Glutamatergic neuron (in vitro differentiated cells): ENCODE measurements at places on chromosomes 11 and 22. TPM values are rescaled to one million over a fixed set of nuclear protein-coding genes. Genes with fewer than 3 reads are reported as not detected.

- H3K27me3 ChIP-seq: peaks cover 11% of the 10 kb centered on the region
- DNase-seq: no peak
- peaks cover 29% of the 10 kb centered on the region for H3K4me1 ChIP-seq
- H3K36me3 ChIP-seq: peaks cover 4% of the 10 kb centered on the region
- peak overlapping the region; percentile 15 for H3K4me3 ChIP-seq
- H3K27ac ChIP-seq: no peak overlapping the region
Measured at GRCh38 chr11:134438542-134439537, 26.8 kb upstream of the B3GAT1 start.

DNA sequence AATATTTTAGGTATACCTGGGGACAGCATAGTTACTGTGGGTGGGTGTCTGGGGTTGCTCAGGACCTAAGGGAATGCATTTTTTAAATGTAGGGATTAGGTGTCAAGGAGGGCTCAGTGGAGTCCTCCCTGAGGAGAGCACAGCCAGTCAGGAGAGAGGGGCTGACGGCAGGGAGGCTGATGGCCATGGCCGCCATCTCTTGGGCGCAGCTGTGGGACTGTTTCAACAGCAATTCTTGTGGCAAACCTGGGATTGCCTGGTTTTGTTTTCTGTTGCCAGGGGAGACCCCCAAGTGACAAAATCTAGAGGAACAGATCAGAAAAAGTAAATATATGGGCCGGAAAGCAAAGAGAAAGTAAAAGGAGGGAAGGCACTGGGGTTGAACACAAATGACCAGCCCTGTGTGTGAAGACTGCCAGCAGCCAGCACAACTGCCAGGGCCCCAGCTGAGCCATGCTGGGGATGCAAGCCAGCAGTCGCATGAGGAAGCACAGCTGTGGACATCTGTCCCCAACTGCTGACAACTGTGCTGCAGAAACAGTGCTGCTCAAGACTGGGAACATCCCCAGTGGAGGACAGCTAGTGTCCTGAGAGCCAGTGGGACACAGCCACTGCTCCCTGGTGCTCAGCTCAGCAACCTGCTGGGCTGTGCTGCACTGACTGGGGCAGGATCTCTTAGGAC, 10.5 kb downstream of the MIF start:
- H3K36me3 ChIP-seq: peaks cover 7% of the 10 kb centered on the region
- H3K4me3 ChIP-seq: peak overlapping the region; percentile 82
- H3K27me3 ChIP-seq: peaks cover 23% of the 10 kb centered on the region
- peaks cover 48% of the 10 kb centered on the region for H3K4me1 ChIP-seq
- peak; percentile 83 for DNase-seq

DNA sequence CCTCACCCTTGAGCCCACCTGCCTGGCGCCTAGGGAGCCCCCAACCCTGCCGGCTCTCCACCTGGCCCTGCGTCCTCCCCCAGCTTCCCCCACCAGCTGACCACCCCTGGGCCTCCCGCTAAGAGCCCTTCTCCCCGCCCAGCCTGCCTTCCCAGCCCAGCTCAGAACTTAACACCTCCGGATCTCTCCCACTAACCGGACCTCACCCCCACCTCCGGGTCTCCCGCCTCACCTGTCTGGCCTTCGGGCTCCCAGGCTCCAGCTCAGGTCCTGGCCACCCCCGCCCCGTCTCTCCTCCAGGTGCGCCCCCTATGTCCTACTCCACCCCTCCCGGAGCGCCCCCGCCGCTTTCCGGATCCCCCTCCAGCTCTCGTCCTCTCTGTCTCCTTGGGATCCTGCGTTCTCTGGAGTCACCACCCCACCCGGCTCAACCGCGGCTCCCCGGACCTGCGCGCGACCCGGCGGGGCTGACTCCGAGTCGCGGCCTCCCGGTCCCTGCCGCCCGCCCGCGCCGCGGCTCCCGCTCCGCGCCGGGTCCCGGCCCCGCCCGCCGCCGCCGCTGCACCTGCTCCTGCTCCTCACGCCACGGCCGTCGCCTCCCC, at the start of gene KCNJ11:
Gene KCNJ11 (minus strand): TSS at position 51 of the 602 bp plus-strand sequence. CDS start 568 bp downstream, outside the sequence.
- peak within 1 kb of the TSS; percentile 76 for H3K4me3 ChIP-seq
- DNase-seq: no peak
- H3K4me1 ChIP-seq: peaks cover 5% of the 10 kb centered on the region
- H3K27me3 ChIP-seq: peaks cover 12% of the 10 kb centered on the region
- H3K27ac ChIP-seq: no peak within 1 kb of the TSS
- H3K36me3 ChIP-seq: no peaks in the 10 kb centered on the region

GRCh38 chr11:46465683-46466082, 74.1 kb upstream of the CHRM4 start:
- peaks cover 1% of the 10 kb centered on the region for H3K36me3 ChIP-seq
- peaks cover 13% of the 10 kb centered on the region for H3K4me1 ChIP-seq
- peaks cover 2% of the 10 kb centered on the region for H3K27me3 ChIP-seq
- DNase-seq: no peak
- no peak overlapping the region for H3K27ac ChIP-seq
- H3K4me3 ChIP-seq: no peak overlapping the region

DNA sequence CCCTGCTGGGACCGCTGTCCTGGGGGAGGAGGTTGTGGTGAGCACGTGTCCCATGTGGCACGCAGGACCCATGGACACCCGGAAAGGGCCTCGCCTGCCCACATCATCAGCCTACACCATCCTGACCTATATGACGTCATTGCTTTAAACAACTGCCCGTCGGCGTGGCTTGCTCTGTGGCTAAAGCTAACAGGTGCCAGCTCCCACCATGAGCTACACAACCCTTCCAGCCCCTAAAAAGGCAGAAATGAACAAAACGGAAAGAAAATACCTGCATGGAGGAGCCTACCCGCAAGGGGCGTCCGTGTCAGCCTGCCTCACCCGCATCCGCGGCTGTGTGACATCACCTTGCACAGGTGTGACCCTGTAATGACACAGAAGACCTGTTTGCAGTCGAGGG, 481.8 kb downstream of the BRD1 start:
- no peak for DNase-seq
- no peaks in the 10 kb centered on the region for H3K4me1 ChIP-seq
- peaks cover 11% of the 10 kb centered on the region for H3K36me3 ChIP-seq
- no peak overlapping the region for H3K4me3 ChIP-seq
- H3K27me3 ChIP-seq: peaks cover 11% of the 10 kb centered on the region

GRCh38 chr11:19080579-19080993, 20.1 kb upstream of the MRGPRX2 start:
- DNase-seq: no peak
- H3K36me3 ChIP-seq: no peaks in the 10 kb centered on the region
- no peak overlapping the region for H3K27ac ChIP-seq
- no peaks in the 10 kb centered on the region for H3K4me1 ChIP-seq

DNA sequence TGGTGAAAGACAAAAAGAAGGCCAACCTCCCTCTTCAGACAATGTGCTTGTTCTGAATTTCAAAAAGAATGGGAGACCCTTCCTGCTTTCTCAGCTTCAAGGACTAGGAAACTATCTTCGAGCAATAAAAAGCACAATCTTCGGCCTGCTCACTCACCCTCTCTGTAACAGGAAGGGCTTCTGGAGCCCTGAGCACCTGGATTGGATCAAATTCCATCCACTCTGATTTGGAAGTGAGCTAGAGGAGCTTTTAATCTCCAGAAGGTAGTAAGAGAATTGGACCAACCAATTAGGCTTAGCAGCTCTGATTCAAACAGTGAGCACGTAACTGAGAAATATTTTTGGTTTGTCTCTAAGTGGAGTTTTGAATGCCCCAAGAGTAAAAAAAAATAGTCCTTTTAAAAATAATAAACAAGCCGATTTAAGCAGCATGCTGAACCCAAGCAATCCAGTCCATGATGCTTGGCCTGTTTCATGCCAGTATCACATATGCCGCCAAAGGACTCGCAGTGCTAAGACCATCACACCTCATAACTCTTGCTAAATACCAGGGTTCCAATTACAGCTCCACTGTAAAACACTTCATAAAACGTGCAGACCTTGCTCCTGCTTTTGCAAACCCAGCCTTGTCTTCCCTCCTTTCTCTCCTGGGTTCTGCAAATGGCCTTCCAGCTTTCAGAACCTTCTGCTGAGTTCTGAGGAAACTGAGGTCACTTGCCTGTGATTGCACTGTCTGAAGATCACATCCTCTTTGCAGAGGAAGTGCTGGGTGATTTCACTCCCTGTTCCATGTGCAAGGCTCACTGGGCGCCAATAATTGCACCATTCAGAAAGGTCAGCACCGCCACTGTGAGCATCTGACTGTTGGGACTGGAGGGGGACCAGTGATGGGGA, 74.4 kb downstream of the SLC1A2 start:
- no peaks in the 10 kb centered on the region for H3K27me3 ChIP-seq
- peaks cover 7% of the 10 kb centered on the region for H3K36me3 ChIP-seq
- H3K4me1 ChIP-seq: peaks cover 25% of the 10 kb centered on the region
- H3K27ac ChIP-seq: peak overlapping the region; percentile 39
- no peak for DNase-seq

- H3K27ac ChIP-seq: no peak within 1 kb of the TSS
- no peaks in the 10 kb centered on the region for H3K36me3 ChIP-seq
- peaks cover 1% of the 10 kb centered on the region for H3K27me3 ChIP-seq
Measured at GRCh38 chr11:118342503-118343161, at the start of gene CD3D. CD3D (minus strand) TSS chr11:118342705; CDS start chr11:118342607, 98 bp downstream.

GRCh38 chr11:22807391-22807790, 22.2 kb downstream of the SVIP start:
- peaks cover 11% of the 10 kb centered on the region for H3K36me3 ChIP-seq
- peak overlapping the region; percentile 39 for H3K4me3 ChIP-seq
- H3K27ac ChIP-seq: peak overlapping the region; percentile 63
- no peak for DNase-seq

POLR2F gene
- 68.3 TPM for total RNA-seq

DNA sequence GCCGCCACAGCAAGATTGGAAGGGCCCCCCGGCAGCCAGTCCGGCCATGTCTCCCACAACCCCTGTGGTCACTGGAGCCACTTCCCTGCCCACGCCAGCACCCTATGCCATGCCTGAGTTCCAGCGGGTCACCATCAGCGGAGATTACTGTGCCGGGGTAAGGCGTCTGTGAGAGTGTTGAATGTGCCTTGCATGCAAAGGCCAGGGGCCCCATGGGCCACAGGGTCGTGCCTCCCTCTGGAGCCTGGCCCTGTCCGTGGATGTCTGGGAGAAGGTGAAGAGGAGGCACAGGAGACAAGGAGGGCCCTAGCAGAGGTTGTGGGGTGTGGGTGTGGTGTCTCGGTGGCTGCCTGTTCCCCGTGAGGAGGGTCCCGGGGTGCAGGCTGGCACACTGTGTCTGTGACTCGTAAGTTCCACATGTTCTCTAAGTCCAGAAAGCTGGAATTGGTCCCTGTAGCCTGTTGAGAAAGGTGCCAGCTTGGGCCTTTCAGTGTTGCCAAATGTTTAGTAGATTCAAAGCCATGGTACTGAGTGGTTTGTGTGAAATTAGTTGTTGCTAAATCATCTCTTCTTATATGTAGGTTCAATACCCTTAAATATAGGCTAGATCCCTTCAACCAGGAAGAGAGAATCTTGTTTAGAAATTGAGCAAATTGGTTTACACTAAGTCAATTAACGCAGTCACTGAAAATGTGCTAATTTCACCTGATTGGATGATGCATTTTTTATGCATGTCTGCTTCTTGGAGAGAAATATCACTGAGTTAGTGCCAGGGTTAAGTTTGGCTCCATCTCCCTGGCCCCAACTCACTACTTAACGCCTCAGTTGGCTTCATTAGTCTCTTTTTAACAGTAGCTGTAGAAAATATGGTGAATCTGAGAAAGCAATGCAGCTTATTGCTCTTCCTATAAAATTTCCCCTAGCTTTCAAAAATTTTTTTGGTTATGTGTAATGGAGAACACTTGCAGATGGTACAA, 23.8 kb downstream of the AMPD3 start:
- H3K27me3 ChIP-seq: peaks cover 7% of the 10 kb centered on the region
- DNase-seq: no peak
- H3K36me3 ChIP-seq: peaks cover 6% of the 10 kb centered on the region
- no peak overlapping the region for H3K4me3 ChIP-seq
- no peak overlapping the region for H3K27ac ChIP-seq

PSMC3 gene
- total RNA-seq: 112 TPM

CCDC157 gene
- 6.2 TPM for total RNA-seq

- no peaks in the 10 kb centered on the region for H3K27me3 ChIP-seq
- no peak overlapping the region for H3K27ac ChIP-seq
- no peaks in the 10 kb centered on the region for H3K4me1 ChIP-seq
- H3K4me3 ChIP-seq: no peak overlapping the region
- peaks cover 5% of the 10 kb centered on the region for H3K36me3 ChIP-seq
- DNase-seq: no peak
Measured at GRCh38 chr11:114319716-114320328, 23.6 kb downstream of the NNMT start.

- H3K27me3 ChIP-seq: no peaks in the 10 kb centered on the region
- no peak overlapping the region for H3K27ac ChIP-seq
- no peaks in the 10 kb centered on the region for H3K4me1 ChIP-seq
Measured at GRCh38 chr11:85346484-85346883, 280.7 kb downstream of the DLG2 start.

KCNQ1 gene
- 0.44 TPM for total RNA-seq

DNA sequence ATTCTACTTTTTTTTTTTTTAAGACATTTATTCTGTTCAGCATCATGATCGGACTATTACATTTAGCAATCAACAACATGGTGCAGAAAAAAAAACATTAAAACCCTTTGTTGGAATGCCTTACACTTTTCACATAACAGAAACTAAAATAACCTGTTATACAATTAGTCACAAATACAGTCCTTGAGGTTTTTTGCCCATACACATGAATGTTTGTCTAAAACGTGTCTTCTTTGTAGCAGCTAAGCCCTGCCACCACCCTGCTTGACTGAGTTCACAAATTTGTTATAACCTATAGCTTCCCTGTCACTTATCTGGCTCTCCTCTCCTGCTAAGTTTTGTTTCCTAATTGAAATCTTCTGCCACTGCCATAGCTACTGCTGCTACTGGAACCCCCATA, 75.4 kb upstream of the ARHGAP20 start:
- no peaks in the 10 kb centered on the region for H3K4me1 ChIP-seq
- H3K27me3 ChIP-seq: peaks cover 2% of the 10 kb centered on the region
- H3K36me3 ChIP-seq: peaks cover 6% of the 10 kb centered on the region
- DNase-seq: no peak
- no peak overlapping the region for H3K4me3 ChIP-seq

- DNase-seq: peak; percentile 28
- peak overlapping the region; percentile 76 for H3K4me3 ChIP-seq
- H3K4me1 ChIP-seq: peaks cover 14% of the 10 kb centered on the region
- peak overlapping the region; percentile 33 for H3K27ac ChIP-seq
- H3K27me3 ChIP-seq: peaks cover 7% of the 10 kb centered on the region
Measured at GRCh38 chr11:45847911-45848316, 639 bp downstream of the CRY2 start.

GRCh38 chr22:49614966-49615965, 212.4 kb downstream of the BRD1 start:
- H3K36me3 ChIP-seq: peaks cover 7% of the 10 kb centered on the region
- no peaks in the 10 kb centered on the region for H3K4me1 ChIP-seq
- peaks cover 2% of the 10 kb centered on the region for H3K27me3 ChIP-seq
- no peak overlapping the region for H3K4me3 ChIP-seq
- no peak overlapping the region for H3K27ac ChIP-seq
- no peak for DNase-seq
